ENCODE measurements at places on chromosomes 7 and 10.

- H3K27ac ChIP-seq, result no peak overlapping the region
- H3K36me3 ChIP-seq, result no peaks in the 10 kb centered on the region
- no peaks in the 10 kb centered on the region for H3K27me3 ChIP-seq
- no peak for DNase-seq
Observed at GRCh38 chr10:71708897-71709882, 10.4 kb downstream of the C10orf105 start.

DNA sequence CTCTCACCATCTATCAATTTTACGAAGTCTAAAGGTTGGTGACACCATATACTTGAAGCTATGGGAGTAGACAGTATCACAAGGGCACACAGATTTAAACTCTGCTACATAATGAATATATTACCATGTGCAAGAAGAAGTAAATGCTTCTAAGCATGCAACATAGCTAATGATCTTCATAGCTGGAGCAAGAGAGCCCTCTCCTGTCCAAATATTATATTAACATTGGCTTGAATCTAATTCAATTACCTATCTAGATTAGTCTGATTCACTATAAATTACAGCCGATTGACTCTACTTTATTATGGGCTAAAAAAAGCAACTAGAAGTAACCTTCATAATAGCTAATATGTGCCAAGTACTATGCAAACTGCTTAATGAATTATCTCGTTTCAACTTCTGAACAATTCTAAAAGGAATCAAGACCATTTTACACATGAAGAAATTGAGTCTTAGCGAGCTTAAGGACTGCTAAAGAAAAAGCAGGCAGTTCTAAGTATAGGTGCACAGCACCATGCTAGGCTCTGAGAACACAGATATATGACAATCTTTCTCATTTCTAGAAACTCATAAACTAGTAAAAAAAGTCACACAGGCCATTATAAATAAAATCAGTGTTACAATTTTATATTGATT is 21.9 kb downstream of the FRA10AC1 start:
- no peaks in the 10 kb centered on the region for H3K4me1 ChIP-seq
- H3K27ac ChIP-seq, result no peak overlapping the region
- H3K27me3 ChIP-seq, result no peaks in the 10 kb centered on the region

DNA sequence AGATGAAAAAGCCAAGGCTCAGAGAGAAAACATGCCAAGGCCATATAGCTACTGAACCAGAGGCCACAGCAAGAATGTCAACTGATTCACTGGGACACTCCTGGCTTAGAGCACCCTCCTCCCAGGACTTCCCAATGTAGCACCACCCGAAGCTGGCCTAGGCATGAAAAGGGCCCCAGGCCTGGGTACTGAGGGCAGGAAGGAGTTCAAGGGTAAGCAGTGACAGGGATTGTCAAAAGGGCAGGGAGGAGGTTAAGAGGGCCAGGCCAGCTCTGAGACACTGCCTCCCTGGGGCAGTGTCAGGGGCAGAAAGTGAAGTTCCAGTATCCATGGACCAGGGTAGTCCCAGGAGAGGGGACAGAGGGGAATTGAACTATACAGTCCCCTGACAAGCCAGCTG is 57.8 kb downstream of the FRMPD2 start:
- H3K4me3 ChIP-seq, result no peak overlapping the region
- H3K36me3 ChIP-seq, result no peaks in the 10 kb centered on the region
- H3K4me1 ChIP-seq, result no peaks in the 10 kb centered on the region
- no peak overlapping the region for H3K27ac ChIP-seq

- no peak for DNase-seq
- no peak overlapping the region for H3K4me3 ChIP-seq
- no peaks in the 10 kb centered on the region for H3K4me1 ChIP-seq
- H3K27me3 ChIP-seq, result no peaks in the 10 kb centered on the region
- no peak overlapping the region for H3K27ac ChIP-seq
Observed at GRCh38 chr10:55329796-55330195, 528.8 kb upstream of the PCDH15 start.

- no peaks in the 10 kb centered on the region for H3K4me1 ChIP-seq
- no peaks in the 10 kb centered on the region for H3K27me3 ChIP-seq
- DNase-seq, result no peak
- no peaks in the 10 kb centered on the region for H3K36me3 ChIP-seq
Observed at GRCh38 chr10:116099023-116099420, 174.0 kb downstream of the GFRA1 start.
